Iris pigment epithelial cell (primary cell): ENCODE measurements at places on chromosomes 2 and 18.

DNA sequence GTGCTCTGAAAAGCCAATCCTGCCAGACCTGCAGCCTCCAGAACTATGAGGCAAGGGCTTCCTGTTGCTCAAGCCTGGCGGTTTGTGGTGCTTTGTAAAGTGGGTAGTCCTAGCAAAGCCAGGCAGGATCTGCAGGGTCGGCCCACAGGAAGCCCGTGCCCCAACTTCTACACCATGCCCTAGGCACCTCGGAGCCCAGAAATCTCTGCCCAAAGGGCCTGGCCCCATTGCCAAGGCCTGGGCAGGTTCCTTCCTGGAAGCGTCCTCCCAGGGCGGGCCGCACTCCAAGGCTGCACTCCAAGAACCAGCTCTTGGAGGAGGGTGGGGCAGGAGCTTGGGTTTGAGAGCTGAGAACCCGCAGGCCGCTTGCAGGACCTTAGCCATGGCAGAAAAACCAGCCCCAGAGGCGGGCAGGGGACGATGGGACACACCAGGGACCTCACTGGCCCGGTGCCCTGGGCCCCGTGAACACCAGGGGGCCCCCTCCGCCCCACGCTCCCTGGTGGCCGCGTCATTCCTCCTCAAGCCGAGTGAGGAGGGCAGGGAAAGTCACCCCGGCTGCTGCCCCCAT, 37.2 kb upstream of the ID2 start:
- peak; percentile 28 for DNase-seq

DNA sequence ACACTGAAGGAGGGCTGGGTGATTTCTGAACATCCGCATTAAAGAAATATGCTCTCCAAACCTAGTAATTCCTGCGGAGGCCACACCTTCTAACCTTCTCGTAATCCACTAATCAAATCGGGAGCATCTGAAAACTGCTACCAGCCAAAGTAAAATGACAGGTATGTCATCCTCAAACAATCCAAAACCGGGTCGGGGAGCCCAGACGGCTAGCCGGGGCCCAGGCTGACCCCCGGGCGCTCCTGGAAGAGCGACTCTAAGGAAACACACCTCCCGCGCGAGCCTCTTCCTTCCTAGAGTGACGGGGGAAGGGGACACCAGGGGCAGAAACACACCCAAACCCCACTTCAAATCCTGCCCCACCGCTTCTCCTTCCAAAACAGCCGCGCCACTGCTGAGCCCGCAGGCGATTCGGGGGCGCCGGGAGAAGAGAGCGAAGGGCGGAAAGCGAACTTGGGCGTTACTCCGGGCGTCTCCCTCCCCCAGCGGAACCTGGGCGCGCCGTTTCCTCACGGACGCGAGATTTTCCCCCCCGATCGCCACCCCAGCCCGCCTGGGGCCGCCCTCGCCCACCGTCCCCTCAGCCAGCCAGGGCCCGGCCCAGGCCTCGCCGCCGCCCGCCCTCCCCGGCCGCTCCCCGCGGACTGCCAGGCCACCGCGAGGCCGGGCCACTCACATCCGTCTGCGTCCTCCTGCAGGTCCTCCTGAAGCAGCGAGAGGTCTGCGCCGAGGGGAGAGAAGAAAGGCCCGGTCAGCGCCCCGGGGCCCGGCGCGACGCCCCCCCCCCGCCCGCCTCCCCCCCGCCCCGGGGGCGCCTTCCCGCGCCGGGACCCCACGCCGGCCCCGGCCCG, 584 bp downstream of the PPP4R1 start:
- DNase-seq = peak; percentile 50

GRCh38 chr2:235618039-235618438, 124.2 kb downstream of the AGAP1 start:
- DNase-seq = peak; percentile 67

DNA sequence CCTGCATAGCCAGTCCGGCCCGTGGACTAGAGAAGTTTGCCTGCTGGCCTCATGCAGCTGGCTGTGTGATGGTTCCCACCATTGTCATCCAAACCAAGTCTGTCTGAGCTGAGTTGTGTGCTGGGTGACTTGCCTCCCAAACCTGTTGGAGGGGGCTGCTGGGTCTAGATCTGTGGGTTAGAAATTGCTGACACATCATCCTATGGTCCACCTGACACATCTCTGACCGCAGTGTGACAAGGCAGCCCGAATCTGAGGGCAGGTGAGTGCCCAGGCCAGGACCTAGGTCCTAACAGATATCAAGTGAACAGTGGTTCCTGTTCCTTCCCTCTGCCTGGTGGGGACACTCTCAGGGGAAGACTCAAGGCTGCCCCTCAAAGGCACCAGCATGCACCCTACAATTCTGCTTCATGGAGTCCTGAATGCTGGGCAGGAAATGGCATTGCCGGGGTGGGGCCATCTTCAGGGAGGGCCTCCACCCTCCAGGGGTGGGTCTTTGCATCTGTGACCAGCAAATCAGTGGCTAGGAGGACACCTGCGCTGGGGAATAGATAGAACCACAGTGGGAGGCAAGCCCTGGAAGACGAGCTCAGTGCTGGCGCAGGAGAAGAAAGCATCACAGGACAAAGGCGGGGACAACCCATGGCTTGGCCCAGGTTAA, 117.9 kb upstream of the ID2 start:
- DNase-seq = no peak

- peak; percentile 76 for DNase-seq
Measured at GRCh38 chr2:75606761-75607399, 39.7 kb upstream of the MRPL19 start.

DNA sequence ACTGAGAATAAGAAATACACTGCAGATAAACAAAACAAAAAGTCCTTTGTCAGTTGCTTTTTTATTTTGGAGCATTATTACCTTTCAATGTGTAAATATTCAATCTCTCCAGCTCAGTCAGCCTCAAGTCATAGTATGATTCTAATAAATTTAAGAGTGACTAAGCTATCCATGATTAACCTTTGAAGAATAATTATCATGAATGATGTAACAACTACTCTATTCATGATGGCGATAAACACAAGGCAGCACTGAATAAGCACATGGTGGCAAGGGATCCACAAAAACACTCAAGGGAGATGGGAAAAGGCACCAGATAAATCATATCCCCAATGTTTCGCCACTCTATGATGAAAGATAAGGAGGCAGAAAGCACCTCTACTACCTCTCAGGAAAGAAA, 67.0 kb downstream of the MAP4K3 start:
- DNase-seq = no peak

DNA sequence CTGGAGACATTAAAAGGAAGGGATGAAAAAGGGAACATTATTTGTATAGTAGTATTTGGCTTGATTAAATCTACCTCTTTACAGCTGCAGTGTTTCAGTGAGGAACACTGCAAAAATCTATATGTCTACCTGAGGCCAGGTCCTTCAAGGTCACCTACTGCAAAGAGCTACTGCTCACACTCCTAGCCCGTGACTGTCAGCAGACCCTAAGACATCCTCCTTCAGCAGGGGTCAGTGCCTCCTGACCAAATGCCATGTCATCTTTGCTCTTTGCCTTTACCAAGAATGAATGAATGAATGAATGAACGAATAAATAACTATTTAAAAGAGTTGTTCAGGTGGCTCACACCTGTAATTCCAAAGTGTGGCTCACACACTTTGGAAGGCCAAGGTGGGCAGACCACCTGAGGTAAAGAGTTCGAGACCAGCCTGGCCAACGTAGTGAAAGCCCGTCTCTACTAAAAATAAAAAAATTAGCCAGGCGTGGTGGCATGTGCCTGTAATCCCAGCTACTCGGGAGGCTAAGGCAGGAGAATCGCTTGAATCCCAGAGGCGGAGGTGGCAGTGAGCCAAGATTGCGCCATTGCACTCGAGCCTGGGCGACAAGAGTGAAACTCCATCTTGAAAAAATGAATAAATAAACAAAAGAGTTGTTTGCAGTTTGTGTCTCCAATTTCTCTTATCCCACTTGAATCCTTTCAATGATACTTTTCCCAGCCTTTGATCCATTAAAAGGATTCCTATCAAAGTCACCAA, 84.3 kb upstream of the GRB14 start:
- no peak for DNase-seq

GRCh38 chr2:236319036-236319435, 54.8 kb upstream of the ASB18 start:
- no peak for DNase-seq

DNA sequence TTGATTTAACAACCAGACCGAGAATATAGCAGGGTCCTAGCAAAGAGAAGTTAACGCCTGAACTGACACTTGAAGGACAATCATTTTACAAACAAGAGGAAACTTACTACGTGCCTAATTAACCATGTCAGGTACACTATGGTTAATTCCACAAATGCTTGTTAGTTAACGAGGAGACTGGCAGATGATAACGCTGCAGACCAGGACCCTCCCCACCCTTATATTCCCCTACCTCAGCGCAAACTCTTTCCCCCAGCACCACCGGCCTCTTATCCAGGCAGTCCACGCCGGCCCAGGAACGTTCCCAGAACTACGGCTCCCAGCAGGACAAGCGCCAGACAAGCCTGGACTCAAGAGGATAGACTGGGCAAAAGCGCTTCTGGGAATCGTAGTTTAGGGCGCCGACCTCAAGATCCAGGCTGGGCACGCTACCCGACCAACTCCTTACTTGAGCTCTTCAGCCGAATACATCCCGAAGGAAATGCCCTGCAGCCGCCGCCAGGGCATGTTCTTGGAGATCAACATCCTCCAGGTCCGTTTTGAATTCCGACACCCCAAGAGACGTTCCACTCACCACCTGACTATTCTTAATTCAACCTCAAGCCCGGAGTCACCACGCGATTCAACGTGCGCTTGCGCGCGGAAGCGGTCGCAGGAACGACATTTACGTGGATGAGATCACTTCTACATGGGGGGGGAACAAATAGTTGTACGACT, at the start of gene POLR1A:
POLR1A (minus strand) TSS at position 635 of the 717 bp plus-strand sequence; CDS start at position 525, 110 bp downstream.
- DNase-seq = peak; percentile 97

DNA sequence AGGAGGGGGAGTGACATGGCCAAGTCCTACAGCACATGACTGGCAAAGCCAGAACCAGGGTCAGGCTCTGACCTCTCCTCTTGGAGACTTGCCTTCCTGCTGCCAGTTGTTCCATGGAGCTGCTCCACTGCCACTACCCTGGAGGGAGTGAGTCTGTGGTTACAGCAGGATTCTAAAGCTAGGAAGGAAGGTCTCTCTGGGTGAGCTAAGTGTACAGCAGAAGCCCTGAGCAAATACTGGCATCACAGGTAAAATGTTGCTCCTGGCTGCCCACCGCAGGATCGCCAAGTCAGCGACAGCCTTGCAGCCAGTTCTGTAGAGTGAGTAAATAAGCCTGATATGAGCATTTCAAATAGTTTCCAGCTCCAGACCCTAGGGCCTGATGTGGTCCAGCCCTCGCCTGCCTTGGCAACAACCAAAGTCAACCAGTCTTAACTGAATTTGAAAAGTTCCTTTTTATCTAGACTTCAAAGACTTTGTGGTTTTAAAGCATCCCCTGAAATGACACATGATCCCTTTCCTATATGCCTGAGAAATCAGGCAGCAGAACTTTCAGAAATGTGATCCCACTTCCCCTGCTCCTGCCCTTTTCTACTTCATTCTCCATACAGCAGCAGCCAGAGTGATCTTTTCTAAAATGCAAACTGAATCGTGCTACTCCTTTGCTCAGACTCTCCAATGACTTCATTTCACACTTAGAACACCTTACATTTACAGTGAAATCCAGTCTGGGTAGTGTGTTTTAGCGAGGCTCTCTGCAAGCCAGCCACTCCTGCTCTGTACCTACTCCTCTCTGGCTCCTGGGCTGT, 114.3 kb downstream of the MGAT5 start:
- peak; percentile 85 for DNase-seq

DNA sequence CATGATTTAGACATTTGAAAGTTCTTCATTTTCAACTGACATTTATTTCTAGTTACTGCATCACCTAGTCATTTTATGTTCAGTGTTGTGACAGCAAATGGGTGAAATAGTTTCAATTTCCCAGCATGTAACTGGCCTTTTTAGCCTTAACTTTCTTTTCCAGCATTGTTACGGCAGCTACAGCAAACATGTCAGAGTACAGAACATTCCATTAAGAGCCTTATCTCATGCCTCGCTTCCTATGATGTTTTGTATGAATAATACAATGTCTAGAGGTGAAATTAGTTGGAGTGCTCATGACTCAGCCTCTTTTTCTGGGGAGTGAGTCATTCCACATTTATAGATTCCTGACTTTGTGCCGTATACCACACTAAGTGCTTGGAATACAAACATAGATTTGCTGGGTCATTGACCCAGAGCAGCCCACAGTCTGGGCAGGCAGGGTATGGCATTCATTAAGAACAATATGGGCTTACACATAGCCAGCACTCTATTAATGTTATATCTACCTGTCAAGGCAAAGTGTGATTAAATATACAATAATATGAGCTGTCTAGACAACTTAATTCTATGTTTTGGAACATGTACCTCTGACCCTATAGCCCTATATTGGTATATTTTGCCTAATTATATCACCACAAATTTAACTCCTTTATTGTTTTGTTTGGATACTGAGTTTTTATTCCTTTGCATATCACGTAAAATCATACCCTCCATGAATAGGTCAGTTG, 72.2 kb downstream of the MAP2 start:
- peak; percentile 98 for DNase-seq

DNA sequence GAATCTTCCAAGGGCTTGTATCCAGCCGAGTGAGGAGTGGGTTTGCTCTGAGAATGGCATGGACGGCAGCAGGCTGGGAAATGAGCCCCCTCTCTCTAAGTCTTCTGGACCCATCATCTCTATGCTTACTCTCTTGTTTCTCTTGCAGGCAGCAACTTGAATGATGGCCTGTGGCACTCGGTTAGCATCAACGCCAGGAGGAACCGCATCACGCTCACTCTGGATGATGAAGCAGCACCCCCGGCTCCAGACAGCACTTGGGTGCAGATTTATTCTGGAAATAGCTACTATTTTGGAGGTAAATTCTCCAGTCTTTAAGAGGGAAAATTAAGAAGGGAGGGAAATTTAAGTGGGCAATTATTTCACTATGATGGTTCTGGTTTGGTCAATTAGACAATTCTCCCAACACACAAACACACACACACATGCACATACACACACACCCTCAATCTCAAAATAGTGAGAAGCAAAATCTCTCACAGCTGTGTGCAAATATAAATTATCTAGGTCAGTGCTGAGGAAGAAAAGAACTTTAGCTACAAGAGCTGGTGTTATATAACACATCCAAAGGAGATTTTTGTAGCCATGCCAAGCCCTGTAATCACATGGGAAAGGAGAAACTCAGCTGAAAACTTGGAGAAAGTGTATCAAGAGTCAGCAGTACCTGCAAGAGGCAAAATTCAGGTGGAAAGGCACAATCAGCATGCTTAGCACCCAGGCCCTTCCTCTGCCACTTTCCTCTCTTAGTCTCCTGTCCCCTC, 499.2 kb downstream of the CNTNAP5 start:
- DNase-seq = no peak

- peak; percentile 86 for DNase-seq
Measured at GRCh38 chr2:171523088-171524017, 1.1 kb downstream of the CYBRD1 start.
